ENCODE measurements at places on chromosomes 3 and 15. TPM values are rescaled to one million over a fixed set of nuclear protein-coding genes. Genes with fewer than 3 reads are reported as not detected.

Gene KCNMB3
- 2.7 TPM for total RNA-seq

Gene PARL
- 44.6 TPM for total RNA-seq

DNA sequence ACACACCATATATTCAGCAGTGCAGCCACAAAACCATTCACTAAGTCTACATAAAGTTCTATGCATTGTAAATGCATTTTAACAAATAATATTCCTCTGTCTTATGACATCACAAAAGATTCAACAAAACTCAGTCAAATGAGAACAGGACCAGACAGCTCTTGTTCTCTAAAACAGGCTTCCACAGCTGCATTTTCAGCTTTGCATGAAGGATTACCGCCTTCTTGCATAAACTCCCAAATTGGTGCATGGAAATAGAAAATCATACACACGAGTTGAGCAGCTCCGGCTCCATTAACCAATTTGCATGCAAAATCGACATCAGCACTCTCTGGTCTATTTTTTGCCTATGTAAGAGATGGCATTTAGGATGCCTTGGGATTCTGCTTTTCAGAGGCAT is 66.4 kb downstream of the RFTN1 start:
- DNase-seq, result no peak

DNA sequence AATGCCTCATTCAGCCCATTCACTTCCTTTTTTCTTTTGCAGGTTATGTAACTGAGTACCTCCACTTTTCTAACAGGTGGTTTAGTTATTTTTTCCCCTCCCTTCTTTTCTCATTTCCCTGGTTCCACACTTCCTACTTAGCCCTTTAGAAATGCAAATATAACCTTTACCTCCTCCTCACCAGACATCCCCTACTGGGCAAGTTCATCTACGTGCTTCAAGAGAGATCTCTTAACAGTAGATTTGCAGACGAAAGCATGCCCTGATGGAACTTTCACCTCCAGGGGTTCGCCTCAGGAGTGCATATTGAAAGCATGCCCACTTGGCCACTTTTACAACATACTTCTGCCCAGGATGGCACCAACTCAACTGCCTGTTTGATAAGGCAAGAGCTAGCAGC is 314.1 kb upstream of the LRRC3B start:
- DNase-seq, result no peak

- no peak for DNase-seq
Observed at GRCh38 chr15:71353171-71353570, 237.9 kb downstream of the THSD4 start.

DNA sequence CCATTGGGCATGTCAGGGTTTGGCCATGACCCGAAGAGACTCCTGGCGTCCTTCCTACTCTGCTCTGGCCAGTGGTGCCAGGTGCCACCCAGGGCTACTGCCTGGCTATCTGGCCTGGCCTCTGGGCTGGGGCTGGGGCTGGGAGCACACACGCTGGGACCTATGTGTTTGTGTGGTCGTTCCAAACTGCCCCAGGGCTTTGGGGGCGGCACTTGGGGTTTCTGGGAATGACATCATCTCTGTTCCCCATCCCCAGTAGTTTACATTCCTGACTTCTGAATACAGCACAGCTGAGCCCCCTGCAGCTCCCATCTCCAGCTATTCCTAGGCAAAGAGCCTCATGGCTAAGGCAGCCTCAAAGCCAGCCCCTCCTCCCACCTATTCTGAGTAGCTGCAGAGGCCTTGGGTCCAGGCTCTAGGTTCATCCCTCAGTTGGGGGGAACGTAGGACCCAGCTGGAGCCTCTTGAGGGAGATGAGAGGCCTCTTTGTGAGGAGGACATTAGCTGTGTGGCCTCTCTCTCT is 24.3 kb downstream of the PLEKHO2 start:
- no peak for DNase-seq

DNA sequence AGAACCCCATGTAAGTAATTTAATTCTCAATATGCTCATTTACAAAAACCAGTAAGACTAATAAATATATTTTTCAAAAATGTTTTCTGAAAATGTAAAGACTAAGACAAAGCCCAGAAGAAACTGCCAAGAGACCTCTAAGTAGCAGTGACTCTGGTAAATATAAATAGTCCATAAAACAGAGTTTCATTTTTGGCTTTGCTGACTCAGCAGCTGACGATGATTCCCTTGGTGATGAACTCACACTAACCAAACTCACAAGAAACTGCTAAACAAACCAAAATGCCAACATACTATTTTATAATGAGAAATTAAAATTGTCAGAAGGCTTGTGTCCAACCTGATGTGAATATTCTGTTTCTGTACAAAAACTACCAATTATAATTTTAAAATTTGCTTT is 31.5 kb upstream of the IMPG2 start:
- DNase-seq, result peak; percentile 8

GRCh38 chr3:137542049-137542448 is 222.1 kb upstream of the SOX14 start:
- DNase-seq, result no peak
